ENCODE measurements at places on chromosomes 13 and 19.
A peak's percentile ranks its signal among the peaks of the same experiment; 100 is the strongest.

DNA sequence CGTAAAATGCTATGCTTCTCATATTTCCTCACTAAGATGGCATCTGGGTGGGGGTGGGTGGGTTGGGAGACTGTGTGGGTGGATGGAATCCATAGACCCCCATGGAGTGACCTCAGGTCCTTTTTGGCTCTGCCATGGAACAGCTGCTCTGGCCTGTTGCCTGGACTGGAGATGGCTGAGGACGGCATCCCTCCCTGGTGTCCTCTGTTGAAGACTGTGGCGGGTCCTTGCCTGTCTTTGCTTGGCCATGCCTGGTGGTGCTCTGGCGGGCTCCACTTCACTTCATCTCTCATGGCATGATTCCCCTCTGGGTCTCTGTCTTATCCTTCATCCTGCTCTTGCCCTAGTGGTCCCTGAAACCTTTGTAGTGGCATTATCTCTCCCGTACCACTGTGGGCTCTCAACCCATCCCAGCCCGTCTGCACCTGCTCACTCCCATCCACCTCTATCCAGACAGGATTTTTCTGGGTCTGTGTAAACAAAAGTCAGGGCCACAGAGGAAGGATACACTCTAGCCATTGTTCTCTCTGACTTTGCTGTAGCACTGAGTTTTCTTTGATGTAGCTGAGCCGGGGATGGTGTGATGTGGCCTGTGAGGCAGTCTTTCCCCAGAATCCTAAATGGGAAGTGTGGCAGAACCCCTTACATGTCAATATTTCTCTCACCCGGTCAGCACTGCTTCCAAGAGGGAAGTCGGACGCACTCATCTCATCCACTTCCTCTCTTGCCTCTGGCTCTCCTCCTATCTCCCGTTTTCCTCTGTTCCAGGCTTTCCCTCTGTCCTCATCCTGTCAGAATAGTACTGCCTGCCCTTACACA is 36.1 kb downstream of the WDFY2 start:
- no peak for DNase-seq

GRCh38 chr19:6738787-6739389 is 592 bp upstream of the TRIP10 start:
- DNase-seq, result no peak

DNA sequence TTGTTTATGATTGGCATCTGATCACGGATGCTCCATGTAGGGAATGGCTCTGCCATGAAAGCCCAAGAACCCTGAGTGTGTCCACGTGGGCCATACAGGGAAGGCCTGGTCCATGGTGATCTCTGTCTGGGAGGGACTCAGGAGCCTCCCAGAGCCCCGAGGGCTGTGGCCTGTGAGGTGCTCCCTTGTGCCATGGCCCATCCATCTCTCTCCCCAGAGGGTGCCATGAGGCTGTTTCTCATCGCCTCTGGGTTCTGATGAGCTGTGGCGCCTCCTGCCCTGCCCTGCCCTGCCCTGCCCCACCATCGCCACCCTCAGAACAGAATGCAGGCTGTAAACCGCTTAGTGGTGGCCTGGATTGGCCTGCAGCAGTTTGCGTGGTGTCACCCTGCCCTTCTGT is 83.1 kb downstream of the ATP11A start:
- no peak for DNase-seq

DNA sequence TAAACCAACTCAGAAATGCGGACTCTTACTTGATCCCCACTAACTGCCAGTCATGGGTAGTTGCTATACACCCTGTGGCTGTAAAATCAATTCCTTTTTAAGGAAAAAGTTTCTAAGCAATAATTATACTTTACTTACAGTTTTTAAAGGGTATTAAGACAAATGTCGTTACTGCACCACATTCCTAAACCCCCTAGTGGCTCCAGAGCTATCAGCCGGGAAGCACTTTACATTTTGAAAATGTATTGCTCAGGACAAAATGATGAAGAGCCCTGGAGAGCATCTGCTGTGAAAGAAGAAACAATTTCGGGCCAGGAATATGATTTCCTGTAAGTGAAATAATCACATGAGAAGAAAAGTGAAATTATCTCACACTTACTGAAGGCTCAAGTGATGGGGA is 36.7 kb downstream of the DCLK1 start:
- DNase-seq, result no peak

GRCh38 chr13:79792716-79793115 is 311.8 kb downstream of the NDFIP2 start:
- DNase-seq, result no peak

GRCh38 chr13:35714121-35714520 is 237.6 kb upstream of the MAB21L1 start:
- DNase-seq, result no peak

GRCh38 chr13:102198418-102199311 is 203.2 kb downstream of the FGF14 start:
- DNase-seq, result no peak

DNA sequence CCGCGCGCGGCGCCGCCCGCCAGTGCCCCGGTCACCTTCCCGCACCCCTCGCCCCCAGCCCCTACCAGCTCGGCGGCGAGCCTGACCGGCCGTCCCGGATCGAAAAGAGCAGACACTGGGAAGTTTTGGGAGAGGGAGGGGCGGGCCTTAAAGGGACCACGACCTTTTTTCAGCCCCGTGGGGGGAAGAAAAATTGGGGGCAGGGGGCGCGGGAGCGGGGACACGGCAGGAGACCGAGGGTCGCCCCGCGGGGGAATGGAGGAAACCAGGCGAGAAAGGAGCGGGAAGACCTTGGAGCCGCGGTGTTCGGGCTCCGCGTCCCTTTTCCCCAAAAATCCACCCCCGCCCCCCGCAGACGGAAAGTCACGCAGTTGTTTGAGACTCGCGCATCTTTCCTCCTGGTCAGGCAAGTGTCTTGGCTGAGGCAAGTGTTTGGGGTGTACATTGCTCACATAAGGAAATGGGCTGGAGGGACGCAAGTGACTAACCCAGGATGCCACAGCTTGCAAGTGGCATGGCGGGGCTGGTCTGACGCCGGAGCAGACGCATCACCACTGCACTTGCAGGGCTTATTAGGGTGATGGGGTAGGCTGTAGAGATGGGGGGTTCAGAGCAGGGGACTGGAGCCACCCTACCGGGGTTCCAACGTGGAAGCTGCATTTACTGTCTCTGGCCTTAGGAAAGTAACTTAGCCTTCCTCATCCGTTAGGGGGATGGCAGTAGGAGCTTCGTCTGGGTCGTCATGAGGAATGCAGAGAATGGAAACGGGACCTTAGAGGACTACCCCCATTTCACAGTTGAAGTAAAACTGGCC is 2.7 kb upstream of the HNRNPL start:
- peak; percentile 65 for DNase-seq

DNA sequence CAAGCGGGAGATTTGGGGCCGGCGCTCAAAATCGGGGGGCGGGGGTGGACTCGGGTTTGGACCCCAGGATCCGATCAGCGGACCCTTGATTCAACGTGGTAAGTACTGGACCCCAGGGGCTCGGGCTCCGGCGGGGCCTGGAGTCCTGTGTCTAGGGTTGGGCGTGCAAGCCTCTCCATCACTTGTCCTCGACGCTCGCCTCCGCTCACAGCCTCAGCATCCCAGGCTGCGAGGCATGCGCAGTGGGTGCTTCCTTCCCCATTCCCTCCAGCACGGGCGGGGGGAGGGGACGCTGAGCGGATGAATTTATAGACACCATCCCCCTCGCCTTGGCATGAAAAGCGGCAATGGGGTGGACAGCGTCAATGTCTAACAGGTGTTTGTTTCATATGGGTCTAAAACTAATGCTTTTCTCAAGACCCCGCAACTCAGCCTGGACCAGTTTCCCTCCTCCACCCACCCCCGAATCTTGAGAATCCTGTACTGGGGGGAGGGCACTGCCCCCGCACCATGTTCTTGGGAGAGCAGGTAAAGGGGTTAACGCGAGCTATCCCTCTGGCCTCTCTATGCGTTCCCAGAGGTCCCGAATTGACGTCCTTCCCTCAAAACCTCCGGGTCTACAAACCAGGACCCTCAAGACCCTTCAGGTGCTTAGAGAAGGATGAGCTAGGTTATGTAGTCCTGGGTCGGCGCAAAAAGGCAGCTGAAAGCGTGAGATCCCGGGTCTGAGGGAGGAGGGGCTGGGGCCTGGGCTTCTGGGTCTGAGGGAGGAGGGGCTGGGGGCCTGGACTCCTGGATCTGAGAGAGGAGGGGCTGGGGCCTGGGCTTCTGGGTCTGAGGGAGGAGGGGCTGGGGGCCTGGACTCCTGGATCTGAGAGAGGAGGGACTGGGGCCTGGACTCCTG is 579 bp downstream of the CPT1C start:
- no peak for DNase-seq

- DNase-seq, result no peak
Observed at GRCh38 chr13:24022568-24022967, 125.3 kb upstream of the C1QTNF9B start.

GRCh38 chr13:22961835-22962537 is 218.8 kb upstream of the SGCG start:
- no peak for DNase-seq

DNA sequence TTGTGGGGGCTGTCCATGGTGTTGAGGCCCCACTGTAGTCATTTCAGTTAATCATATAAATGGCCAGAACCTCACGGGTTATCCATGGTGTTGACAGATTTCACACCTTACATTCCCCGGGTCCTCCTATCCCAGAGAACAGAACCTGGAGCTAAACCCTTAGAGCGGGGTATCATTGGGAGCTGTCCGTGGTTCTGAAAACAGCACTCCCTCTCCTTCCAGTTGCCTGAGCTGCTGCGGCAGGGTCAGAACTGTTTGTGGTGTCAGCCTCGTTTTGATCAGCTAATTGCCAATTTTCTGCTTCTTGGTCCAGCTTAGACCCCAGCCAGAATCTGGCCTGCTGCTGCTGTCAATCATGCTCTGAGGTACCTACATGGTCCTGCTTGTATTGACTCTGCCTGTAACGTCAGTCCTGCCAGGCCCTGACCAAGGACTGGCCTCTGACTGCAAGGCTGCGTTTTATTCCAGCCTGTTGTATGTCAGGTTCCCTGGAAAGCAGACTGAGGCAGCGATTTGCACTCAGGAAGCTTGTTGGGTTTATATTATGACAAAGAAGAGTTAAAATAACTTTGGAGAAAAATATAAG is 55.8 kb upstream of the KCTD15 start:
- peak; percentile 53 for DNase-seq

DNA sequence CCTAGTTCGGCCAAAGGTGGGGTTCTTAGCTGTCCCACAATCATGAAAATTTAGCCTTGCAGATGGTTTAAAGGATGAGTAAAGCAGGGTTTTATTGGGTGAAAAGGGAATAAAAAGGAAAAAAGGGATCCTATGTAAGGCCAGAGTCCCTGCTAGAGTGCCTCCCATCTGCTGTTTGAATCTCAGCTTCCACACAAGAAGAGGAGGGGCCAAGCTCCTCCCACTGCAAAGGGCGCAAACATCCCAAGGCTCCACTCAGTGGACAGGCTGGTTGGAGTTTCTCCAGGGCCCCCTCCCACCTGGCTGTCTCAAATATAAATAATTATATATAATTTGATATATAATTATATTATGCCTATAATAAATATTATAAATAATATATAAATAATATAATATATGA is 1272.1 kb upstream of the PCDH20 start:
- DNase-seq, result no peak

DNA sequence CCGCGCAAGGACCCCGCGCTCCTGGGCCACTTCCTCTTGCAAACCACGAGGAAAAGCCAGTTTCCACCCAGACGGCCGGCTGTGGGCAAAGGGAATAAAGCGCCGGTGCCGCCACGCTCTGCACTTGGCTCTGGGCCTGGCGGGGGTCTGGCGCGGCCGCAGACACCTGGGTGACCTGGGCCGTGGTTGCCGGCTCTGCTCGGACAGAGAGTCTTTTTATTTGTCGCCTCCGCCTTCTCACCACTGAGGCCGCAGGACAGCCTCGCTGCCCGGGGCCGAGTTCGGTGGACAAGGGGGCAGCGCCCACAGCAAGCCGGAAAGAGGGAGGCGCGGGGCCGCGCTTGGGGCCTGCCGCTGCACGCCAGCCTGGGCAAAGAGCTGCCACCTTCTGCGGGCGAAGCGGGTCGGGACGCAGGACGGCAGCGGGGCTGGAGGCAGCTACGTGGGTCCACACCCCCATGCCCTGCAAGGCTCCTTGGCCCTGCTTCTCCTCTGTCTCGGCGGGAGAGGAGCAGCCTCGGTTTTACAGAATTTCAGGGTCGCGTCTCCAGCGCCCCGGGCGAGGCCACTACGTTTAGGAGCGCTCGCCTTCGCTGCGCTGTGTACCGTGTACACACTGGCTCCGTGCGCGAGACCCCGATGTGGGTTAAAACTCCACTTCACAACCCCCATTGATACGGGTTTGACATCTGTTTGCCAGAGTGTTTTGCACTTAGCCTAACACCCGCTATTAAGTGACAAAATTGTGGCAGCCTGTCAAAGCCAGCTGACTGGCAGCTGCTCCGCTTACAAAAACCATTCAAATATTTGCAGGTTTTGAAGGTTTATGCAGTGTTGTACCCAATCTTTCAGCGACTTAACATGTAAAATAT is 13.0 kb upstream of the SOX1 start:
- DNase-seq, result no peak

DNA sequence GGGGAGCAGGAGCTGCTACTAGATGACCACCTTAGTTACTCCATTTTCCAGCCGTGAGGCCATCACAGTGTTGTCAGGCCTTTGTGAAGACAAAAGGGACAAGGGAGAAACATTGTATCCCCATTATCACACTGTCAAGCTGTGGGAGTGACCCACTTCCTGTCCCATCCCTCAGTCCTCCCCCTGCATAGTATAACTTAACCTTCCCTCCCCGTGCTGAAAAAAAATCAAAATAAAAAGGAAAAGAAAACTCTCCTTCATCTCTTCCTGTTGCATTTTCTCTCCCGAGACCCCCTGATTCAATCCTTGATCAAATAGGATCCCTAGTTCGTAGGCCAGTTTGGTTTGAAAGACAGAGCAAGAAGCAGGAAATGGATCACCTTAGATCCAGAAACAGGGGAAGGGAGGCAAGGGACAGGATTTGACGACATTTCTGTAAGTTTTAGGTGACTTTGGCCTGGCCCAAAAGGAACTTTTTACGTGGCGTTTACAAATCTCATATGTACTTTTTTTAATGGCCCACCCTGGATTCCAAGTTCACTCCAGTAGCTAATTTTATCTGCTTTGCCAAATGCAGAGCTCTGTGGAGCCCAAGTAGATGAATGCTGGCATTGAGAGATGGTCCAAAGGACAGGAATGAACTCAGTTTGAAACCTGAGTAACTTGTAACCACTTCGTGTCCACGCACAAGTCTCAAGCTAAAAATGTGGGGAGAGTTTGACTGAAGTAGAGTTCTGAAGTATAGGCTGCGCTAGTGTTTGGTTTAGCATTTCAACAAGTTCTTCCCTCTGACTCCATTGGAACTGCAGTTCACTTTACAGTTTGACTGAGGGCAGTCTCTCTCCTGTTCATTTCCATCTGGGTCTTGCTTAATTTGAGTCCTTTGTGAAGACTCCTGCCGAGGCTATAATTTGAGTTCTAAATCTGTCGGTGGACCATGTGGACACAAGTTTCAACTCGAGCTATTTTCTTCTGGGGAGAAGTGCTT is 16.6 kb upstream of the GATAD2A start:
- no peak for DNase-seq

DNA sequence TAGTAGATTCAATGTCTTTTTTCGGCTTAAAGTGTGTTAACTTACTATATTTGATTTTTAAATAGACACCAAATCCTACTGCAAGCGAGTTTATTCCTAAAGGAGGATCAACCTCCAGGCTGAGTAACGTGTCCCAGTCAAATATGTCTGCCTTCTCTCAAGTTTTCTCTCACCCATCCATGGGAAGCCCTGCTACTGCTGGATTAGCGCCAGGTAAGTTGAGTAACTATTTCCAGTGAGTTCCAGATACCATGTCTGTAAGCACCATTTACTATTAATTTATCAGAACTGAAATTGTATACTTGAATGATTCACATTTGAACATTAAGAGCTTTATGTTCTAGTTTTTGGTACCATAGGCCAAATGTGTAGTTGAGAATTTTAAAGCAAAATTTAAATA is 81.8 kb downstream of the PAN3 start:
- DNase-seq, result no peak
